ENCODE measurements at places on chromosomes 1 and 21.
A peak's percentile ranks its signal among the peaks of the same experiment; 100 is the strongest.

DNA sequence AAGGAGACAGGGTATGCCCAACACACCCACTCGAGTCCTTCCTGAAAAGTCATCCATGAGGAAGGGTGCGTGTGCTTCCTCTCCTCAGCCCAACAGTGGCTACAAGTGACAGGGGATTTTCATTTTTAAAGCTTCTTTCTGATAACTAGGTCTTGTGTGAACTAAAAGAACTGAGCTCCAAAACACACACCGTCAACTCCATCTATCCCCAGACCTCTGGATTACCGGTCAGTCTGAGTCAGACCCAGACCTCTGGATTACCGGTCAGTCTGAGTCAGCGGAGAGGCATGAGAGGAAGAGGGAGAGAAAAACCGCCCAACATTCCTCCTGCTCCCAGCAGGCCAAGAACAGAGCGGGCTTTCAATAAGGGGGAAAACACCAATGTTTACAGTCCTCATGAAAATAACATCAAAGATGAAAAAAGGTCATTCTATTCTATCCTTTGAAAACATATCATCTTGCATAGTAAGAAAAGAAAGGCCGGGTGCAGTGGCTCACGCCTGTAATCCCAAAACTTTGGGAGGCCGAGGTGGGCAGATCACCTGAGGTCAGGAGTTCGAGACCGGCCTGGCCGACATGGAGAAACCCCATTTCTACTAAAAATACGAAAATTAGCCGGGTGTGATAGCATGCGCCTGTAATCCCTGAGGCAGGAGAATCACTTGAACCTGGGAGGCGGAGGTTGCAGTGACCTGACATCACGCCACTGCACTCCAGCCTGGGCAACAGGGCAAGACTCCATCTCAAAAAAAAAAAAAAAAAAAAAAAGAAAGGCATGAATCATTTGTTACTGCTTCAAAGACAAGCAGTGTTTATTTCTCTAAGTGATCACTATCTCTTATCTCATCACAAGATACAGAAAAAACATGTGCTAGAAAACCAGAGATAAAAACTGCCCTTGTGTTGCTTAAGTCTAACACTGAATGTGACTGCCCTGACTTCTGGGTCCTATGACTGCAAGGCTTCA, 3.4 kb downstream of the PTTG1IP start:
- DNase-seq = no peak

DNA sequence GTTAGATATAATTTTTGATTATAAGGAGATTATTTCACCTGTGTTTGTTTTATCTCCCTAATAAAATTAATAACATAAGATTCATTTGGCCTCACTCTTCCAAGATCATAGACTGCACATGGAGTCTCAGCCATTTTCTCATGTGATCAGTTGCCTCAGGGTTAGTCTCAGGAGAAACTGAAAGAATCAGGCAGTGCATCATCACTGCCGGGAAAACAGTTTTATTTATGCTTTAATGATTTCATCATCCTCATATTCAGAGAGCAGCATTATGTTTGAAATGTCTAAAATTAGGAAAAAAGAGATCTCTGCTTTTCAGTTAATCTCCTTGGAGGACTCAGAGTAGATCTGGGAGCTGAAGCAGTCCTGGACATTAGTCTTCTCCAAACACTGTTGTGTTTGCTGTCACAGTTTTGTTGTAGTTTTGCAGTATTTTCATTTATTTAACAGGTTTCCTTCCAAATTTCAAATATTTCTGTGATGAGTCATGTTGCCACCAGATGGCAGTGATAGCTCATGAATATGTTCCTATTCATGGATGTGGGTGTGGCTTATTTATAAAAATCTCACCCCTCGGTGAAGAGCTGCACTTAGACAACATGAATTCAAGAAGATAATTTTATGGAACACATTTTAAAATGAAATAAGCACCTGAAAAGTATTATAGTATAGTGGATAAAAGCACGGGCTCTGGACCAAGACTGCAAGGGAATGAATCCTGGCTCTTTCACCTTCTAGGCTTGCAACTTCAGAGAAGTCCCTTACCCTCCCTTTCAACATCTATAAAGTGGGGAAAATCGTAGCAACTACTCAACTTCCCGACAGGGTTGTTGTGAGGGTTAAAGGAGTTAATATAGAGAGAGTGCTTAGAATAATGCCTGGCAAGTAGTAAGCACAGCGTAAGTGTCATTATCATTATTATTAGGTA, 31.2 kb downstream of the CHD1L start:
- no peak for DNase-seq

DNA sequence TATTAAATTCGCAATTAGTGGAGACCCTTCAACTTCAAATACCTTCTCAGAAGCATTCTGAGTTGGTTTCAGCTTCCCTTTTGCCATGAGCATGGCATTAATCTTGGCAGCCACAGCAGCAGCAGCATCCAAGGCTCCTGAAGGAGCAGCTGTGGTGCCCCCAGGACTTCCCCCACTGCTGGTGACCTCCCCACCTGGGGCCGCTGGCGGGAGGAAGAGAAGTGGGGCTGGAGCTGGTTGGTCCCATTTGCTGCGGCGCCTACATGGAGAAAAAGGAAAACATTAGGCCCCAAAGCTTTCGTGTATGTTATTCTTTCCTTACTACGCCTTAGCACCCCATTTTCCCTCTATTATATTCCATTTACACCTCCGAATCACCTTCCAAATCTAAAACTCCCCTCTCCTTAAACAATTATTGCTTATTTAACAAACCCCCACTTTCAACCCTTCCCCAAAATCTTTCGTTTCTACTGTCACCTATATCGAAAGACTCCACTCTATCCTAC, 569 bp downstream of the KHDC4 start:
- DNase-seq = no peak

- DNase-seq = no peak
These were observed 7.6 kb downstream of the CFH start for GRCh38 chr1:196659471-196659870.

- no peak for DNase-seq
These were observed 607.2 kb upstream of the PLXNA2 start for GRCh38 chr1:208851366-208851765.

DNA sequence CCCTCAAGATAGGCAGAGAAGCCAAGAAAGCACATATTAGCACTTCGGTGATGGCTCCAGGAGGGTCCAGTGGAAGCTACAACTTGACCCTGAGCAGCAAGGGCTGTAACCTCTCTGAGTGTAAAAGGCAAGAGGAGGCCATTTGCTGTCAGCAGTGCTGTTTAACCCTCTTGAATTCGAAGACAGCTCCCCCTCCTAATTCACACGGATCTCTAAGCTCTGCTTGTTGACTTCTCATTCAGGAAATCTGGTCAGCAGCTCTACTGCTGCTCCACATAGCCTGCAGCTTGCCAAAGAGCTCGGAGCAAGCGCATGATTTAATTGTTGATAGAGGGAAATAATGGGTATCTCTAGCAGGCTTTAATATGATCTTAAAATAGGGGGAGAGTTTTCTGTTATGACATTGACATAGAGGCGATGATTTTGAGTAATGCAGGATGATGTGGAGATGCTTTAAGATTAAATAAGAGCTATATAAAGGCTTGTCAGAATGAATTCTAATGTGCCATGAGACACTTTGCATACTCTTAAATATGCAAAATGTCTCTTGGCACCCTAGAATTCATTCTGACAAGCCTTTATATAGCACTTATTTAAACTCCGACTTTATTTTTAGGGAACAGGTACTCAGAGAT, 79.4 kb upstream of the USH2A start:
- peak; percentile 11 for DNase-seq

DNA sequence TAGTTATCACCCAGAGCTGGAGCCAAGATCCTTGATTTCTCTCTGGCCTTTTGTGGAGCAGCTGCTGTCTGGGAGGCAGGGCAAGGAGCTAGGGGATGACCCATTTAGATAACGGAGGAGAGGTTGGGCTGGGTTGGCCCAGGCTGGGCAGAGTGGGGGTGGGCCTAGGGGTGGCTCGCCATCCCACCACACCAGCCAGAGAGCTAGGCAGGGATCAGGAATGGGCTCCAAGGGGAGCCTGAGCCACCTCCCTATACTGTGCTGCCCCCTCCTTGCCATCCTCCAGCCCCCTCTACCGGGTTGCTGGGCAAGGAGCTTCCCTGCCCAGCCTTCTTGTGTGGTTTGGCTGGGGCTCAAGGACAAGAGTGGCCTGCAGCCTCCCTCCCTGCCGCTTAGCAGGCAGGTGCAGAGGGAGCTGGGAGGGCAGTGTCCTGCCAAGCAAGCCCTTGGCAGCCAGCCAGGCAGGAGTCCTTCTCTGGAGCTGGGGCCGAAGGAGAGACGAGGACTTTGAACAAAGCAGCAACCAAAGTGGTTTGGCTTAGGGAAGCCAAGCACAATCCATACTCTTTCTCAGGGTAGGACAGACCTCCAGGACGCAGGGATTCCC, 4.1 kb downstream of the NUAK2 start:
- DNase-seq = no peak

- no peak for DNase-seq
These were observed 210.1 kb downstream of the GIPC2 start for GRCh38 chr1:78255846-78256245.

GRCh38 chr21:43658769-43659135, 536 bp downstream of the HSF2BP start:
- no peak for DNase-seq

DNA sequence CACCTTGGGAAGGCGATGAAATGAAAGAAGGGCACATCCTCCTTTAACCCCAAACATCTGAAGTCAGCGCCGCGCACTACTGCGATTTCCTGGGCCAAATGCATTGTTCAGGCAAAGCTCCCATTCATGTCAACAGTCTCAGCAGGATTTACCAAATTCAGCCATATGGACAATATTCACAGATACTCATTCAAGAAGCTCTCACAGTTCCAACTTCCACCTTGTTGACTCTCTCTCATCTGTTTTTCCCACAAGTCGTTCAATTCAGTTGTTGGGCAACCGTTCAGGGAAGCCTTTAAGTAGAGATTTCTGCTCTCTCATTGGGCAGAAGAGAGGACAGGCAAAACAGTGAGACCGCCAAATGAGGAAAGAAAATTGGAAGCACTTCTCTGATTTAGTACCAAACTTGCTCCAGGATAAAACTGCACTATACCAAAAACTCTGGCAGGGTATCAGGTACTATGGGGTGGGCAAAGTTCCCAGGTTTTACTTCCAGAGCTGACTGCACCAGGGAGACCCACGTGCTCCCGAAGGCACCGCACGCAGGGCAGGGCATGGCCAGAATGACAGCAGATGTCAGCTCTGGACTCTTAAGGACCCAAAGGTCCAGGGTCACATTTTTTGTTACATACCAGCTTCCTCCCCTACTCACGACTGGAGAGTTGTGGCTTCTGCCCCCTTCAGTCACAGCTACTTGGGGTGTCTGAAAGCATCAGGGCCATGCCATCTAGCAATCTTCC, 668.8 kb downstream of the KIF26B start:
- DNase-seq = no peak

DNA sequence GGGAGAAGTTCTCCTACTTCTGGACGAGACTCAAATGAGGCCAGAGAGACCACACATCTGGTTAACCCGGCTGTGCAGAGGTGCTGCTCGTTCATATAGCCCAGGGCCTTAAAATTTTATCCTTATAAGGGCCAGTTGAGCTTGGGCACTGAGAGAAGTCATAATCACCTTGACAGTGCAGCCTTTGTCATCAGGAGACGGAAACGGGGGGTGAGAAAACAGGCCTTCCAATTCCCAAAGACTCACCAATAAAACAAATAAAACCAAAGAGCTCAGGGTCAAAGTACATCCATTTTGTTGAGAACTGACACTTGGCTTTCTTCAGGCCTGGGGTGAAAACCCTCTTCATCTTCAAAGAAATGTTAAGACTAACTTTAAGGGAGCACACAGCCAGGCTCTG, 167.1 kb downstream of the TGFBR3 start:
- DNase-seq = no peak

- no peak for DNase-seq
These were observed 165.1 kb downstream of the DAB1 start for GRCh38 chr1:57258557-57259325.

- no peak for DNase-seq
These were observed 7.5 kb downstream of the AVPR1B start for GRCh38 chr1:206109718-206110117.

DNA sequence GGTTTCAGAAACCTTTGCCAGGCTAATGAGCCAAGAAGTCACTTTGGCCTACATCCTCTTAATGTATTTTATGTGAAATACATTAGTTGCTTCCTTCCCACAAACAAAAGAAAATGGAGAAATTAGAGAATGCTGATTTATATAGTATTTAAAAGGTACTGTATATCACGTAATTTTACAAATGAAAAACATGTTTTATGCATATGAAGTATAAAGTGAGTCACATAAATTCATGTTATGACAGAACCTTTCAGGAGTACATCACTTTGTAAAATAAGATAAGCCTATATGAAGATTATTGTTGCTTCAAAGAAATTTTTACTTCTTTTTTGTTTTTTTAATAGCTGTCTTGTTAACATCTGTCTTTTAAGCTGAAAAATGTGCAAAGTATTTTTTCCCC, 4.6 kb downstream of the DR1 start:
- no peak for DNase-seq

- no peak for DNase-seq
These were observed 143.3 kb downstream of the DYRK1A start for GRCh38 chr21:37509802-37510393.

GRCh38 chr1:189693140-189693539, 784.5 kb downstream of the BRINP3 start:
- no peak for DNase-seq

All from WTC11 (cell line).